ENCODE measurements at places on chromosomes 2 and 18. TPM values are rescaled to one million over a fixed set of nuclear protein-coding genes. Genes with fewer than 3 reads are reported as not detected.

- no peak for DNase-seq
These were observed 4.1 kb downstream of the ITGA6 start for GRCh38 chr2:172431463-172431862.

YPEL5 gene
- 67.5 TPM for total RNA-seq

DTNB gene
- 3.3 TPM for total RNA-seq

PNPT1 gene
- 20.8 TPM for total RNA-seq

GRCh38 chr2:104125096-104125495, 728.8 kb upstream of the POU3F3 start:
- DNase-seq: no peak

ARHGAP28 gene
- total RNA-seq: 1.1 TPM
